ENCODE measurements at places on chromosomes 16 and 17.

GRCh38 chr16:64532117-64532516, 589.7 kb downstream of the CDH11 start:
- no peak for DNase-seq

- DNase-seq, result no peak
Measured at GRCh38 chr16:50188619-50189136, 35.6 kb downstream of the TENT4B start.

DNA sequence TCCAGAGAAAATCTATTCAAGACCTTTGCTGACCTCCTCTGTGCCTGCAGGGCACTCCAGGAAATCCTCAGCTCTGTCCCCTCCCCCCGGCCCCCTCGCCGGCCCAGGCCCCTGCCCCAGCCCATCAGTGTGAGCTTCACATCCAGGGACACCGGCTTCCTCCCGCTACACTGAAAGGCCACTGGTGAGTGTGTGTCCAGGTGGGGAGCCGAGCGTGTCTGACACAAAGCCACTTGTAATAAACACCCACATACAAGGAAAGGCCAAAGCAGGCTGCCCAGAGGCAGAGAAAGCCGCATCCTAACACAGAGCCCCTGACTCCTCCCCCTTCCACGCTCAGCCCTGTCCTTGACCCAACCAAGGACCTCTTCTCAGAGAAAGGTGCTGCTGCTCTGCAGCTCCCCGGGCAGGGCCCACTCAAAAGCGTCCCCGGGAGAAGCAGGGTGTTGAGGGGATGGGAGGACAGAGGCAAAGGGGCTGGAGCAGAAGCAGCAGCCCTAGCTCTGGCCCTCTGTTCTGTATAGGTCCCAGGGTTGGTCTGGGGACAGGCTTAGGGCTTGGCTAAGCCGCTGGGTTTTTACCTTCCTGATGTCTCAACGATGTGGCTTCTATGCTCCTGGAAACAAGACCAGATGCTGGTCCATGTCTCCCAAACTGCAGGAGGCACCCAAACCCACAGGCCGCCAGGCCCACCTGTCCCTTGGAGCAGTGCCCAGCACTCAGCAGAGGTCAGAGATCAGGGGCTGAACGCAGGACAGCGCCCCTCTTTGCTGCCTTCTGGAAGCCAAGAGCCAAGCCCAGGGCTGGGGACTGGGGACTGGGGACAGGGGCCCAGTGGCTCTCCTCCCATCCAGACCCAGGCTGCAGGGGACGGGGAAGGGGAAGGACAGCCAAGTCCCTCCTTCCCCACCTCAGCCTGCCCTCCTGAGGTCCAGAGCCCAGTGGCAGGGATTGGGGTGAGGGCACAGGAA, 15.3 kb downstream of the MNT start:
- no peak for DNase-seq

- no peak for DNase-seq
Measured at GRCh38 chr17:29363716-29364115, 26.4 kb upstream of the TAOK1 start.

- no peak for DNase-seq
Measured at GRCh38 chr16:83730812-83731211, 77.0 kb upstream of the HSBP1 start.

DNA sequence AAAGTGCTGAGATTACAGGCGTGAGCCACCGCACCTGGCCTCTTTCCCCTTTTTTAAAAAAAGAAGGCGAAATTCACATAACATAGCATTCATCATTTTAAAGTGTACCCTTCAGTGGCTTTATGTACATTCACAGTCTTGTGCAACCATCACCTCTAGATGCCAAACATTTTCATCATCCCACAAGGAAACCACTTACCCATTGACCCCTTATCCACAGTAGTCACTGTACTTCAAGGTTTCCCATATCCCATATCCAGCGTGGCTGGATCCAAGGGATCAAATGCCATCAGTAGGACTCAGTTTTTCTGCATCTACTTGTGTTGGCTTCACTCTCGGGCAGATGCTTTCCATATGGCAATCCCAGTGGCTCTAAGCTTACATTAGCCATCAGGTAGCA, 50.3 kb downstream of the BMERB1 start:
- peak; percentile 22 for DNase-seq

DNA sequence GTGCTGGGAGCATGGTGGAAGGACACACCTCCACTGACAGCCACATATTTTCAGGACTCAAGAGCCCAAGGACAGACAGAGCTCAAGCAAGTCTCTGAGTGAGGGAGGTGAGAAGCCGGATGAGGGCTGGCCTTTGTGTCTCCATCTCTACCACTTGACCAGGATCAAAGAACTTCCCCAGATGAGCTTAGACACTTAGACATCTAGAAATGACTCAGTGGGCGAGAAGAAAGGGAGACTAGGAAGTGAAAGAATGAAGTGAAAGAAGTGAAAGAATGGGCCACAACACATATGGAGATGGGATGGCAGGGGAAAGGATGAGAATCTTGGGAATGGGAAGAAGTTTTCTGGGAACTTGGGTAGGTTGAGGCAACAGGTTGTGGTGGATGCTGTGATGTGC, 274.9 kb upstream of the CCL2 start:
- DNase-seq, result no peak

DNA sequence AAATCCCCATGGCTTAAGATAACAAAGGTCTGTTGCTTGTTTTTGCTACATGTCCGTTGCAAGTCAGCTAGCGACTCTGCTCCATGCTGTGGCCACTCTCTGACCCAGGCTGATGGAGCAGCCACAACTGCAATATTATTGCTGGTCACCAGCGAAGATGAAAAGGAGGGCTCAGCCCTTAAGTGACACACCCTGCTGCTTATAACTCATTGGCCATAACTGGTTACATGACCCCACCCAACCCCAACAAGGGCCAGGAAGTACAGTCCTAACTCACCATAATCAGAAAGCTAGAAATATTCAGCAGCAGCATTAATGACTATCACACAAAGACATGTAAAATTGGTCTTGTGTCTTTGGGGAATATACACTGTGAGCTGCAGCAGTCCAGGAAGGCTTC, 224.3 kb downstream of the SOX9 start:
- no peak for DNase-seq

DNA sequence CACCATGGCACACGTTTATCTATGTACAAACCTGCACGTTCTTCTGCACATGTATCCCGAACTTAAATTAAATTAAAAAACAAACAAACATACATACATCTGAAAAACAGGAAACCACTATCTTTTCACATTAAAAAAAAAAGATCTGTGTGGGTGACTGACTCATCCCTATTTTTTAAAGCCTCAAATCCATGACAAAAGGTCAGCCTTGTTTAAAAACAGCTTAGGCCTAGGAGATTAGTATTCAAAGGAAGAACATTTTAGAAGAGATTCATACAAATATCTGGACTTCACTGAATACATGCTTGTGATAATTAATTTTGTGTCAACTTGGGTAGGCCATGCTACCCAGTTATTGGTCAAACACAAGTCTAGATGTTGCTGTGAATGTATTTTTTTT, 4.7 kb upstream of the PRKAR1A start:
- no peak for DNase-seq

DNA sequence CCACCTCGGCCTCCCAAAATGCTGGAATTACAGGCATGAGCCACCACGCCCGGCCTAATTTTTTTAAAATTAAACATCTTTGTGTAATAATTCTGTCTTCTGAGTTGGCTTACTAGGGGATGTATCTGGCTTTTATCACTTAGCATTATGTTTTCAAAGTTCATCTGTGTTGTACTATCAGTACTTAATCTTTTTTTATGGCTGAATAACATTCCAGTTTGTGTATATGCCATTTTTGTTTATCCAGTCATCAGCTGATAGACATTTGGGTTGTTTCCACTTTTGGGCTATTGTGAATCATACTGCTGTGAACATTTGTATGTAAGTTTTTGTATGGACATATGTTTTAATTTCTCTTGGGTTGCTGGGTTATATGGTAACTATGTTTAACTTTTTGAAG, 69.0 kb downstream of the CHD9 start:
- DNase-seq, result no peak
